ENCODE measurements at places on chromosomes 2 and 18.

DNA sequence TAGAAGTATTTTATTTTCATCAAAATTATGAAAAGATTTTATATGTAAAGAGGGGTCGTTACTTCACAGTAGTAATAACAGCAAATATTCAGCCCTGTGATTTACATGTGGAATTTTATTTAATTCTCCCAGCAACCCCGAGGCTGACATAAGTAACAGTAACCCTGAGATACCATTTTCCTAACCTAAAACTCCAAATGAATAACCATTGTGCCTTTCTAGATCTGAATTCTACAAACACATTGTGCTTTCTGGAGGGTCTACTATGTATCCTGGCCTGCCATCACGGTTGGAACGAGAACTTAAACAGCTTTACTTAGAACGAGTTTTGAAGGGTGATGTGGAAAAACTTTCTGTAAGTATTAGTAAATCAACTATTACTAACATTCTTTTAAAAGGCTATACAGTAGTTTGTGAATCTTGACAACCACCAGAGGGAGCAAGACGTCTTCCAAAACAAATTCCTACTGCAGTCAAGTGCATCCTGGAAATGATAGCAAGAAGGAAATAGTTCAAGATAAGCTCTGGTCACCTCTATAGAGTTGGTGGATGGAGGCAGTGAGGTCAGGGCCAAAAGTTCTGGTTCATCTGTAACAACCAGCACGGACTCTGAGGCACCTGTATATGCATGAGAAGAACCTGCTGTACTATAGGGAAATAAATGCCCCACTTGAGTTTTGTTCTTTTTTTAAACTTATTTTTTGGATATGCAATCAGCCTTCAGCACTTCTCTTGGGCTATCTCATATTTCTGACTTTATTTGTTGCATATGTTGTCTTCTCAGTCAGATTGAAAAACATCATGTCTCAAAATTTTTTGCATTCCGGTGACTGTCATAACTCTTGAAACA, 37.4 kb downstream of the ACTR2 start:
- DNase-seq, result peak; percentile 23

- no peak for DNase-seq
Observed at GRCh38 chr2:23656597-23656973, 270.3 kb downstream of the ATAD2B start.

GRCh38 chr2:236826606-236827156, 257.1 kb downstream of the ACKR3 start:
- no peak for DNase-seq

GRCh38 chr2:165373278-165374010, 96.1 kb upstream of the CSRNP3 start:
- no peak for DNase-seq

DNA sequence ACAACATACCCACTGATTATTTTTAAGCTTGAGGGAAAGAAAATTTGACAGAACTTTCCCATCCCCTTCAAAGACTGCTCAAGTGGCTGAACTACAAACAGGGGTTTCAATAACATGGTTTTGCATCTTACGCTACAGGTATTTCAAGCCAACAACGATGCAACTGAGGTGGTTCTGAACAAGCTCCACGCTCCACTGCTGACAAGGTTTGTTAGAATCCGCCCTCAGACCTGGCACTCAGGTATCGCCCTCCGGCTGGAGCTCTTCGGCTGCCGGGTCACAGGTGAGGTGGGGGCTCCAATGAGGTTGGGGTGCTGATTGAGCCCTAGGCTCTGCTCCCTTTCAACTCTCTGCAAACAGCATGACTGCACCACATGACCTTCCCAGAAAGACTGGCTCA, 58.1 kb downstream of the NRP2 start:
- DNase-seq, result no peak

DNA sequence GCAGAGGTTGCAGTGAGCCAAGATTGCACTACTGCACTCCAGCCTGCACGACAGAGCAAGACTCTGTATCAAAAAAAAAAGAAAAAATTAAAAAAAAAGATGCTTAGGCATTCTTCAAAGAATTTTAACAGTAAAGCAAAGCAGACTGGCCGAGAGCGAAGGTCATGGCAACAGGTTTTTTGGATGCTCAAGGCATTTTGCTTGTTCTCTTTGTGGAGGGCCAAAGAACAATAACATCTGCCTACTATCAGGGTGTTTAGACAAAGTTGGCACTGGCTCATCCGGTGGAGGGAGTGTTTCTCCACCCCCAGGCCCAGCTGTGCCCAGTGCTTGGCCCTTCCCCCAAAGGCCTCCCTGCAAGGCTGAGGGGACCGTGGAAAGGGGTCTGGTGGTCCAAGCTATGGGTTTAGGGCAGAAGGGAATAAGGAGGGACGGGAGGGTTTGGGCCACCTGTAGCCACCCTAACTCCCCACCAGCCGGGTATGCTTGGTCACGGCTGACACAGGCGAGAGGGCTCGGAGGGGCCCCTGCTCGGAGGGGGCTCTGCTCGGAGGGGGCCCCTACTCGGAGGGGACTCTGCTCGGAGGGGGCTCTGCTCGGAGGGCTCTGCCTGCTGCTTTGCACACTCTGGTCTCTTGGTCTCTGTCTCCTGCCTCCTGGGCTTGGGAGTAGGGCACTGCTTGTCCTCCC, 26.7 kb upstream of the ALLC start:
- no peak for DNase-seq

DNA sequence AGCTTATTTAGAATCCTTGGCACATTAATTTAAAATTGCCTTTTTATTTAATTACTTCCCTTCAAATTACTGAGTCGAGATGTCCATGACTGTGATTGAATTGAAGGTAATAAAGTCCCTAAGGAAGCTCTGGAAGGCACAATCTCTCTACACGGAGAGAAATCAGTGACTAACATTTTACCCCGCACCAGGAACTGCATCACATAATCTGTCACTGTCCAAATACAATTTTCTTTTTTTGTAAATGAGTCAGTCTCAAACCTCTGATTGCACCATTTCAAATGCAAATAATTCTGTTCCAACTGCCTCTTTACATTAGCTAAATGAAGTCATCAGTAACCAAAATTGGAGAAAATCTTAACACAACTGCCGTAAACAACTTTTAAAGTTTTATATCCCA, 311.9 kb downstream of the CCDC178 start:
- no peak for DNase-seq

DNA sequence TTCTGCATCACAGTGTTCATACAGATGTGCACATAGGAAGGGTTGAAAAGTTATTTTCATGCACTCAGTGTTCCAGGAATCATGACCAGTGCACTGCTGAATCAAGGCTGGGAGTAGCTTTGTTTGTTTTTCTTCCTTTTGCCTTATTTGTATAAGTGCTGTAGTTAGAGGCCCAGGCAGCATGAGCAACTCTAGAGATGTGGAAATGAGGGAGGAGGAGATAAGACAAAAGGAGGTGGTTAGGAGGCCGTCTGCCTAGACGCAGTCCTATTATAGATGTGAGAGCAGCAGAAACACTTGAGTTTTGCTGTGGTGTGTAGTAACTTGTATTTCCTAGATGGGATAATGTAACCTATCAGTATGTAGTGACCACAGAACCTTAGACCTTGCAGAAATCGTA, 264.3 kb upstream of the RASGRP3 start:
- DNase-seq, result no peak

DNA sequence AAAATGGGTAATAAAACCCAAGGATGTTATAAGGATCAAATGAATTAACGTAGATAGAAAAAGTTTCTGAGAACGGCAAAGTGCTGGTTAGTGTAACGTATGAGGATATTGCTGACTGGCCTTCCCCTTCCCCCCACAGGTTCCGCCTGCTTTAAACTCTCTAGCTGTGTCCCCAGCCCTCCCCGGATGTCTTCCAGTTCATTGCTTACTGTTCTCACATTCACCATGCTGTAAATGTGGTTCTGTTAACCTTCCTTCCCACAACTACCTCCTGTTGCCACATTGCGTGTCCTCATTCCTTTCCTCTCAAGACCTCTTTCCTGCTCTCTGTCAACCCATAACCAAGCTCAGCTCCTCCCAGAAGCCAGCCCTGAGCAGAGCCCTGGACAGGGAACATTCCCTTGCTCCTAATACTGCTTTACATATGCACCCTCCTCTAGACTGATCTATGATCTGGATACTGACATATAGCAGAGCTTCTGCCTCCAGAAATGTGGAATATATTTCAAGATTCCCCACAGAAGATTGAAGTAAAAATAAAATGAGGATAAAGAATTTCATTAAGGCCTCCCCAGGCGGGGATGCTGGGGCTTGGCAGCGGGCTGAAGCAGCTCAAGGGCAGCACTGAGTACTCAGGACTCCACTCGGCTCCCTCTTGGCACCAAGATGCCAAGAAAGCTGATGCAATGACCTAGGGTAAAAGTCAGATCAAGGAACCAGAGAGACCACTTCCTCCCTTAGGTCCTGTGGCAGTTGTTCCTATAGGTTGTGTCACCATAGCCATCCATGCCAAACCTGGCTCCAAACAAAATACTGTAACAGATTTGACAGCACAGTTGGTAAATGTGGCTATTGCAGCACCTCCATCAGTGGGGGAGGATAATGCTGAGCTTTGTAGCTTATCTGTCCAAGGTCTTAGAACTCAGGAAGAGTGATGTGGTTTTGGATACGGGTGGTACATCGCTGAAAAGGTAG, 136.4 kb upstream of the PIK3C3 start:
- no peak for DNase-seq

- DNase-seq, result no peak
Observed at GRCh38 chr2:43897492-43897891, 58.7 kb downstream of the ABCG8 start.

GRCh38 chr18:36578871-36579710, 249.7 kb downstream of the TPGS2 start:
- DNase-seq, result no peak

DNA sequence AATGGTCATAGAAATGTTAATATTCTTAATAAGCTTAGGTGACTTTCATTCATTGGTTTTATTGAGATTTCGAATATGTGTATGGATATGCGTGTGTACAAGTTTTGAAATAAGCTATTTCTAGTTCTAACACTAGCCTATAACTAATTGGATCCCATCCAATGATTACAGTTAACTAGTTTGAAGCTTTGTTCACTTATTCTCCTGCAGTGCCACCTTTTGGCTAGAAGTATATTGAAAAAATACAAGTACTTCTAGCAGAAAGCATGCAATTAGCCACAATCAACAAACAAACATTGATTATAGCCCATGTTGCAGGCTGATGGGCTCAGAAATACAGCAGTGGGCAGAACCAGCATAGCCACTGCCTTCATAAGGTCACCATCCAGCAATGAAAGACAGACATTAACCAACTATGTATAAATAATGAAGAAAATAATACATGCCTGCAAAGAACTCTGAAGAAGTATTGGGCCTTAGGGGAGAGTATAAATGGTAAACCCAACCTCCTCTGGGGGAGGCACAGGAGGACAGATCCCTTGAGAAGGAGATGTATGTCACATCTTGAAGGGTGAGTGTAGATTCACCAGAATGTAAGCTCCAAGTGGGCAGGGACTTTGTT, 5.1 kb upstream of the PIEZO2 start:
- no peak for DNase-seq

Data from naive B cell (primary cell).